ENCODE measurements at places on chromosomes 7 and 10.

GRCh38 chr10:44990302-44990655 is 10.4 kb upstream of the ZNF22 start:
- DNase-seq, result no peak

GRCh38 chr7:348962-349743 is 59.2 kb downstream of the FOXL3 start:
- no peak for DNase-seq

GRCh38 chr7:112596981-112597380 is 116.2 kb downstream of the LSMEM1 start:
- no peak for DNase-seq

GRCh38 chr7:95766657-95767056 is 5.7 kb upstream of the DYNC1I1 start:
- DNase-seq, result no peak

DNA sequence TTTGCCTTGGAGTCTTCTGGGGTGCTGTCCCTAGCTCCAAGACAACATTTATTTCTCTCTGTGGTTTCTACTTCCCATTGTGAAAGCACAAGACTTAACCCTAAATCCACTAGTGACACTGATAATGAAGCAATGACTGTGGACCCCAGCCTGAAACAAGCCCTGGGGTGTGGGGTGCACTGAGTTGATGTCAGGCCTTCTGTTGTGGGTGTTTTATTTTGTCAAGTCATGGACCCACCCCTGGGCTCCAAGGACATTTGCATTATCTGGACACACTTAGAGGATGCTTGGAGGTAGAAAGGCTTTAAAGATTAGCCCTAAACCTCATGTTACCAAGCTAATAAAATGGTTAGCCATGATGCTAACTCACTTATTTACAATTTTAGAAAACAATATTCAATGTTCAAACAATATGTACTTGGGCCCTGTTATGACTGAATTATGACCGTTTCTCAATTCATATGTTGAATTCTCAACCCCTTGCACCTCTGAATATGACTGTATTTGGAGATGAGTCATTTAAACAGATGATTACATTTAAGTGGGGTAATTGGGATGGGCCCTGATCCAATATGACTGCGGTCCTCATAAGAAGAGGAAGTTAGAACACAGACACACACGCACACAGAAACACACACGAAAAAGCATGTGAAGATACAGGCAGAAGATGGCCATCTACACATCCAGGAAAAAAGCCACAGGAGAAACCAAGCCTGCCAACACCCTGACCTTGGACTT is 137.2 kb upstream of the IGFBP3 start:
- no peak for DNase-seq

GRCh38 chr10:44961230-44961571 is 1.6 kb downstream of the RASSF4 start:
- DNase-seq, result no peak

DNA sequence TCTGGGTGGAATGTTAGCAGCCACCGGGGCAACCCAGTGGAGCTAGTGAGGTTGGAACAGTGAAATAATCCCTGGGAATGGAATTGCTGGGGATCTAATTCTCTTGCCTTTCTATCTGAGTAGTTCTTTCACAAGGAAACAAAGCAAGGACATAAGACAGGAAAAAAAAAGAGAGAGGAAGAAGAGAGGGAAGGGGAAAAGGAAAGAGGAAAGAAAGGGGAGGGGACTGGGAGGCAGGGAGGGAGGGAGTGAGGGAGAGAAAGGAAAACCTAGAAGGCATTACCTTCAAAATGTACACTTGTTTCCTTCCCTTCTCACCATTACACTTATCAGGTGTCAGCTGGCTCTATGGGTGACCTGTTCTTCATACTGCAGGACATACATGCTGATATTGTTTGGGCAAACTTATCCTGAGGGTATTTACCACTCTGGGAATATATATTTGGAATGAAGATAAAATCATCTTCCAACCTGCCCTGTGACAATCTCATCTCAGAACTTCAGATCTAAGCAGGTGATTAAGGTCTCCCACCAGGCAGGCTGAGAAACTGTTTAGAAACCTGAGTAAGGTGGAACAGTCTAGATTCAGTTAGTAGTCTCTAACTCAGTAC is 50.0 kb upstream of the KCNIP2 start:
- DNase-seq, result no peak

GRCh38 chr10:11798845-11799735 is 24.1 kb upstream of the PROSER2 start:
- no peak for DNase-seq

DNA sequence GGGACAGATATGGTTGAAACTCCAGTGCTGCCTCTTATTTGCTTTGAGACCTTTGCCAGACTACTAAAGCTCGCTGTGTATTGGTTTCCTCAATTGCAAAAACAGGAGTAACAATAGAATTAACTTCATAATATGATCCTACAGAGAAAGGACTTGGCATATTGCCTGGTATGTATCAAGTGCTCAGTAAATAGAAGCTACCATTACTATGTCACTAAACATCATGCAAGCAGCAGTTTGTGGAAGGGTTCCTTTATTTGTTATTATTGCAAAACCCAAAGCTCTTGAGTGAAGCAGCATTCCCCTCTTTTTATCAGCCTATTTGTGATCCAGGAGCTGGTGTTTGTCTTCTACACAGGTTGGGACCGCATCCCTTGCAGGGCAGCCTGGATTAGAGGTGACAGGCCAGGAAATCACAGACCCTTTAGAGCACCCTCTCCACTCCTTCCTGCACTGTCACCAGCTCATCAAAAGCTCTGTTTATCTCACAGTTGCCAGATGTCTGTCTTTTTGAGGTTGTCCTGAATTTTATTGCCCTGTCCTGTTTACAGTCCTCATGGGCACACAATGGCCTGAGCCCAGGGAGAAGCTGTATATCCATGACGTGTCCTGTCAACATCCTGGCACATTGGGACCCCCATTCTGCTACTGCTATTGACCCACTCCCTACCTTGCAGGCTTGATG is 121.5 kb downstream of the SNX10 start:
- no peak for DNase-seq

- no peak for DNase-seq
Observed at GRCh38 chr7:78134256-78134655, 335.7 kb downstream of the PHTF2 start.

GRCh38 chr7:129482781-129483180 is 19.6 kb upstream of the SMKR1 start:
- no peak for DNase-seq

DNA sequence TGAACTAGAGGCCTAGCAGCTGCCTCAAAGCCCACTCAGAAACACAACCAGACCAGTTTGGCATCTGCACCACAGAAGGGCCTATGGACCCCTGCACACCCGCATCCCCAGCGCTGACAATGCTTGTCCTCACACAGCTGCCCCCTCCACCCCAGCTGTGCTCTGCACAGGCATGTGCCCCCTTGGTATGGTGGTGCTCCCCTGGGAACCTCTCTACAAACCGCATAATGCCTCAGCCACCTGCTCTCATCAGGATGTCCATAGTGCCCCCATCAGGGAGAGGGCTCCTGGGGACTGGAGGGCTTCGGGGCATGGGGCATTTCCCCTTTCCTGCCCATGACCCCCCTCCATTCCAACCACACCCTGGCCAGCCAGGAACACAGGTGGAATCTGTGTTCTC is 347.5 kb downstream of the GRID1 start:
- no peak for DNase-seq

- DNase-seq, result no peak
Observed at GRCh38 chr10:73469579-73469978, 26.2 kb downstream of the PPP3CB start.
